ENCODE measurements at places on chromosomes 6 and 20. TPM values are rescaled to one million over a fixed set of nuclear protein-coding genes. Genes with fewer than 3 reads are reported as not detected.

Gene NKAIN4
- 3.7 TPM for total RNA-seq

Gene MOCS3
- 3.6 TPM for total RNA-seq

Gene WFDC12
- total RNA-seq: 1.1 TPM

Gene ADGB
- total RNA-seq: 0.10 TPM

Gene DLK2
- total RNA-seq: 2.7 TPM

Gene HMGA1
- 38.5 TPM for total RNA-seq

Gene CLPSL1
- not detected for total RNA-seq

Gene KCNQ5
- 0.39 TPM for total RNA-seq

Gene PGC
- not detected for total RNA-seq

Gene SAMD5
- total RNA-seq: 28.9 TPM

Gene CYP39A1
- 10.8 TPM for total RNA-seq

Gene SFT2D1
- total RNA-seq: 31.8 TPM

Gene ABHD16B
- not detected for total RNA-seq

Gene RGS17
- 0.69 TPM for total RNA-seq

Gene MUCL3
- not detected for total RNA-seq

Gene WFDC10A
- not detected for total RNA-seq

Gene MRPS10
- 33.0 TPM for total RNA-seq

Gene FOXS1
- total RNA-seq: 1.4 TPM

Gene ADGRF4
- 7.6 TPM for total RNA-seq

Gene TSPO2
- 0.79 TPM for total RNA-seq

Gene TULP4
- total RNA-seq: 135 TPM

Gene OPN5
- not detected for total RNA-seq

Gene NTSR1
- total RNA-seq: 0.10 TPM

Gene HLA-DQB1
- 0.69 TPM for total RNA-seq

Gene ZFP57
- 0.59 TPM for total RNA-seq

Gene FRK
- 3.6 TPM for total RNA-seq

Gene DEFB132
- total RNA-seq: not detected

Gene TSHZ2
- total RNA-seq: 10.1 TPM

Gene GRM1
- 0.10 TPM for total RNA-seq

Gene SSTR4
- total RNA-seq: 0.30 TPM

Gene SAPCD1
- total RNA-seq: 3.9 TPM

Gene AMD1
- total RNA-seq: 79.7 TPM

Gene GPR6
- total RNA-seq: not detected

Gene RNF39
- total RNA-seq: 4.0 TPM

Gene KIF25
- not detected for total RNA-seq

Gene NRN1
- total RNA-seq: 19.7 TPM

Data from skin of body (tissue), 3 donors.